ENCODE measurements at places on chromosomes 7 and 10.

DNA sequence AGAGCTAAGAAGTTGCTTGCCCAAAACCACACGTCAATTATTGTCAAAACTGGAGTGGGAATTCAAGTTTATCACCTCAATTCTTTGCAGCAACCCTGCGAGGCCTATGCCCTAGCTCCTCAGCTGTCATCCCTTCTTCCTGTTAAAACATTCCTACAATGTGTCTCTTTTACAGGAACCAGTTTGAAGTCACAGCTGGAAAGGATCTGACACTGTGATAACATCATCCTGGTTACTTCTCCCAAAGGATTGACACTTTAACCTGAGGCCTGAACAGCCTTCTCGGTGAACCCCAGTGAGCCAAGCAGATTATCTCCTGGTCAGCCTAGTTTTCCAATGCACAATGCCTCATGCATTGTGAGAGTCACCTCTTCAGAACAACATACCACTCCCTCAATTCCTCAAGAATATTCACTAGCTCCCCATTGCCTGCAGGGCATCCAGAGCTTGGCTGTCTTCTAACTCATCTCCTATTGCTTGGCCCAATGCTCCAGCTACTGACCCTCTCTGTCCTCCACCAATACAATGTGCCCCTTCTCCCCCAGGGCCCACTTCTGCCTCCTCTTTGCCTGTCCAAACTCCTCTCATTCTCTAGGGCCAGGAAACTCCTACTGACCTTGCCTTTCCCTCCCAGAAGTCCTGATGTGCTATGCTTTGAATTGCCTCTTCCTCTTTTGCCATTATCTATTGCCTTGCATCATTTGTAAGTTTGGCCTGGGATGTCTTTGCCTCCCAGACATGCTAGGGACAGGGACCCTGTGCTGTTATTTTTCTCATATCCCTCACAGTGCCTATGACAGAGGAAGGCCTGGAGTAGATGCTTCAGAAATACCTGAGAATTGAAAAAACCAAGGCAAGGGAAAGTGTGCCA is 10.4 kb upstream of the DLG5 start:
- no peak for DNase-seq

DNA sequence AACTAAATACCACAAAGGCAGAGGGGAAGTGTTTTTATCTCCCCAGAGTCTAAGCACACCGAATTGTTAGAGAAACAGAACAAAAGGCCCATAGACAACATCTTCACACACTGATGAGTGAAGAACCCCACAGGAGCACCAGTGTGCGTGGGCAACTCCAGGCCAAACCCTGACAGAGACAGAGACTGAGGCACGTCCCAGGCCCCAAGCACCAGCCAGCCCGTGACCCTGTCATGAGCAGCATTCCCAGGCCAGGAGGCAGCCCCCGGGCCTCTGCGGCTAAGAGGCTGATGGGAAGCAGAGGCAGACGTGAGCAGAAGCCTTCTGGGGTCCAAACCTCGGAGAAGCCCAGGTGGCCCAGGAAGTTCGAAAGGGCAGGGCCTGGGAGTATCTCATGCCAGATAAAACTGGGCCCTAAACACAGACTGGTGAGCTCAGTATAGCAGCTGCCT is 184.4 kb downstream of the TCERG1L start:
- no peak for DNase-seq

- DNase-seq, result peak; percentile 37
Observed at GRCh38 chr10:110610308-110610774, 33.8 kb upstream of the RBM20 start.

- no peak for DNase-seq
Observed at GRCh38 chr7:32092346-32092745, 22.1 kb upstream of the PDE1C start.

DNA sequence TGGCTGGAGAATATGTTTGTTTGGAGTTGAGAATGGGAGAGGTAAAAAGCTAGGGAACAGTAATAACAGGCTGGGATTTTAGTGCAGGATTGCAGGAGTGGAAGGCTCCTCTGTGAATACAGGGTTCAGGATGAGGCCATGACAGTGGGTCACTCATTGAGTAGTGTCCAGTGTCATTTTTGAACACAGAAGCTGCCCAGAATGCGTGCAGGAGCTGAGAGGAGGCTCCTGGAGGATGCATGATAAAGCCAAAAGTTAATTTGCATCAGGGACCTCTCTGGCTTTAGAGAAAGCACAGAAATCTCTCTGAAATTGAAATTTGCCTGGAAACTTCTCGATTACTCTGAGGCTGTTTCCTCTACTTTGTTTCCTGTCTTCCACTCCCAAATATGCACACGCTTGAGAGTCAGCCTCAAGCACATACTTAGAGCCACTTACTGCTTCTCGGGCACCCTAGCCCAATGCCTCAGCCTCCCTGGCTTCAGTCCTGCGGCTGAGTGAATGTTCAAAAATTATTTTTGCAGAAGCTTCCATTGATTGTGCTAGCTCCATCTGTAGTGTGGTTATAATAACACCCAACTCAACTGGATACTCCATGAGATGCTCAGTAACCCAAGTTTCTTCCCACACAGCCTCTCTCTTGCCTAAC is 1.8 kb upstream of the GALNT17 start:
- no peak for DNase-seq

- no peak for DNase-seq
Observed at GRCh38 chr7:131011432-131011742, 277.4 kb upstream of the KLF14 start.

DNA sequence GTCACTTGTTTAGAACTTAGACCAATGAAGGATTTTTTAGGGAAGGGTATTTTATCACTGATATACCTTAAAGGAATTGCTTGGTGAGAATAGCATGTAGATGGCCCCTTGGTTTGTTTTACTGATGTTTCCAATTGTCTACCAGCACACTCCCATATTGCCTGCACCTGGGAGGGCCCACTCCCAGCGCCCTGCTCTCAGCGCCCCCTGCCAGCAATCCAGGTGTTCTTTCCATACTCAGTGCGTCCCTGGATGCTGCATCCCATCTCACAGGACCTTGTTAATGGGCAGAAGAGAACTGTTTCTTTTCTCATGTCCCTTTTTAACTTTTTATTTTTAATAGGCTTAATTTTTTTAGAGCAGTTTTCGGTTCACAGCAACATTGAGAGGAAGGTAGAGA is 24.1 kb upstream of the SFRP5 start:
- DNase-seq, result no peak

- DNase-seq, result no peak
Observed at GRCh38 chr10:124671486-124672075, 72.6 kb downstream of the FAM53B start.

GRCh38 chr10:130455791-130456190 is 319.6 kb downstream of the GLRX3 start:
- DNase-seq, result no peak

DNA sequence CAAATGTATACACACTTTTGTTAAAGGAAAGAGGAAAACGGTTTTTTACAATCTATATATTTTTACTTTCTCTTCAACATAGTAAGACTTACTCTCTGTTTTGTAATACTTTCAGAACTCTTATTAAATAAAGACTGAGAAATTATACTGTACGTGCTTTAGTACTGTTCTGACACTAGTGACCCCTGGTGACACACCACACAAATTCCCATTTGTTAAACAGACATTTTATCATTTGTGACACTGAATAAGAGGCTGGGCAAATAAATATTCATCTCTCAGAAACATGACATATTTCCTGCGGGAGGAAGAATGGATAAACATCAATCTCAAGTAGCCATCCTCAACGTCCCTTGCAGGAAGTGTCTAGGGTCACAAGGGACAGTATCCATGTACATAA is 68.9 kb upstream of the ZNF33B start:
- no peak for DNase-seq

DNA sequence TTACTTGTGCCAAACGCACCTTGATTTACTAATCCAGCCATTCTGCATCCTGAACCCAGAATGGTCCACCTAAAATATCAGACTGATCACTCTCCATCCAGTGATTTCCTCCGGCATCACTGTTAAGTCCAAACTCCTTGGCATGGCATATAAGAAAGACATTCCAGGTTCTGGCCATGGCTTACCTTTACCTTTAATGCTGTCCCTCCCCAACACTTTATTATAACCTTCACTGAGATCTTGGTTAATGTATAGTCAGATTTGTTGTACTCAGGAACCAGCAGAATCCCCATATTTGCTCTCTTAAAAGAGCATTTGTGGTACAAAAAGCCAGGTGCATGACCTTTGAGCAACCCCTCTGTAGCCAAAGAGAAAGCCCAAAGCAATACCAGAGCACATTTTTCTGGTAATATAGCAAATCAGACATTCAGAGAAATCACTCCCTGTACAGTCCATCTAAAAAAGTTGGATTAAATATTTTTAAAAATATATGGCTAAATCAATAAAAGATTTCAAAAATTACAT is 10.2 kb downstream of the UMAD1 start:
- no peak for DNase-seq

GRCh38 chr10:8088504-8088903 is 34.0 kb downstream of the GATA3 start:
- no peak for DNase-seq

DNA sequence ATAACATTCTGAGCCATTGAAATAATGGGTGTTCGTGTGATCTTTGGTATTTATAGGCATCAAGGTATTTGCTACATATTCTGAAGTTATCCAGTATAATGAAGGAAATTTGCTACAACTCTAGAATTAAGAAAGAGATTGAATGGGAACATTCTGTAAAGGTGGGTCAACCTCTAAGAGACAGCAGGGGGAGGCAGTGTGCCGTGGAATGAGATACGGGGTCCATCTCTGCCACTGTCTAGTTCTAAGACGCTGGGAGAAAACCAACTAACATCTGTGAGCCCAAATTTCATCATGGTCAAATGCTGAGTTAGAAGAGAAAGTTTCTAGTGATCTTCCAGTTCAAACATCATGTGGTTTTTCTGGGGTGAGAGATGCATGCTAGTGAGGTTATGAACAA is 368.9 kb downstream of the SORCS1 start:
- DNase-seq, result no peak

GRCh38 chr7:113657603-113658002 is 261.2 kb downstream of the PPP1R3A start:
- DNase-seq, result no peak

- DNase-seq, result no peak
Observed at GRCh38 chr7:141641876-141642275, 60.1 kb downstream of the DENND11 start.

DNA sequence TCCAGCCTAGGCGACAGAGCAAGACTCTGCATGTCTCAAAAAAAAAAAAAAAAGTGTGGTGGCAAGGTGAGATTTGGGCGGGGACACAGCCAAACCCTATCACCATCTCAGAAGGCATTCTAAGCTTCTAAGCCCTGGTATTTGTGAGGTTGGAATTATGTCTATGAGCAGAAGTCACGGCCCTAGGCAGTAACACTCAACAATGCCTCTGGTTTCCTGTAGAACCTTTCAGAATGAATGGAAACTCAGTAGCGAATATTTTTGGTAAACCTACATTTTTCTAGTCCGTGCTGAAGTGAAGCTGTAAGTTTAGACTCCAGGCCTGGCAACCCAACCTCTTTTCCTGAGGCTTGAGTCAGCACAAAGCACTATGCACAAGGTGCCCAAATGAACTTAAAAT is 88.3 kb downstream of the FAM107B start:
- DNase-seq, result no peak

GRCh38 chr7:41436139-41436538 is 266.8 kb downstream of the INHBA start:
- DNase-seq, result no peak

- DNase-seq, result no peak
Observed at GRCh38 chr7:96823274-96823673, 113.6 kb upstream of the SEM1 start.

DNA sequence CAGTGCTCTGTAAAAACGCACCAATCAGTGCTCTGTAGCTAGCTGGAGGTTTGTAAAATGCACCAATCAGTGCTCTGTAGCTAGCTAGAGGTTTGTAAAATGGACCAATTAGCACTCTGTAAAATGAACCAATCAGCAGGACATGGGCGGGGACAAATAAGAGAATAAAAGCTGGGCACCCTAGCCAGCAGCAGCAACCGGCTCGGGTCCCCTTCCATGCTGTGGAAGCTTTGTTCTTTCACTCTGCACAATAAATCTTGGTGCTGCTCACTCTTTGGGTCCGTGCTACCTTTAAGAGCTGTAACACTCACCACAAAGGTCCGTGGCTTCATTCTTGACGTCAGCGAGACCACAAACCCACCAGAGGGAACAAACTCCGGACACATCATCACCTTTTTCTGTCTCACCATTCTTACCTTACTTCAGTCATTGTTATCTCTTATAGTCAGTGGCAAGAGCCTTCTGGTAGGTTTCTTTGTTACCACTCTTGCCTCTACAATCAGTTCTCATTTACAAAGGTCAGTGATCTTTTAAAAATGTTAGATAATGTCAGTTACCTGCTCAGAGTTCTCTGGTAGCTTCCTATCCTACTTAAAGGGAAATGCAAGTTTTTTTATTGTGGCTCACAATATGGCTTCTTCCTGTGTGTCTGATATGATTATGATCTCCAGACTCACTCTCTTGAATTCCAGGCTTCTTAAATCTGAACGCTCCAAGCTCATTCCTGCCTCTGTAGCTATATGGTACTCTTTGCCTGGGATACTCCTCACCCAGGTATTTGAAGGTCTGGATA is 4.5 kb downstream of the STAM start:
- DNase-seq, result no peak

DNA sequence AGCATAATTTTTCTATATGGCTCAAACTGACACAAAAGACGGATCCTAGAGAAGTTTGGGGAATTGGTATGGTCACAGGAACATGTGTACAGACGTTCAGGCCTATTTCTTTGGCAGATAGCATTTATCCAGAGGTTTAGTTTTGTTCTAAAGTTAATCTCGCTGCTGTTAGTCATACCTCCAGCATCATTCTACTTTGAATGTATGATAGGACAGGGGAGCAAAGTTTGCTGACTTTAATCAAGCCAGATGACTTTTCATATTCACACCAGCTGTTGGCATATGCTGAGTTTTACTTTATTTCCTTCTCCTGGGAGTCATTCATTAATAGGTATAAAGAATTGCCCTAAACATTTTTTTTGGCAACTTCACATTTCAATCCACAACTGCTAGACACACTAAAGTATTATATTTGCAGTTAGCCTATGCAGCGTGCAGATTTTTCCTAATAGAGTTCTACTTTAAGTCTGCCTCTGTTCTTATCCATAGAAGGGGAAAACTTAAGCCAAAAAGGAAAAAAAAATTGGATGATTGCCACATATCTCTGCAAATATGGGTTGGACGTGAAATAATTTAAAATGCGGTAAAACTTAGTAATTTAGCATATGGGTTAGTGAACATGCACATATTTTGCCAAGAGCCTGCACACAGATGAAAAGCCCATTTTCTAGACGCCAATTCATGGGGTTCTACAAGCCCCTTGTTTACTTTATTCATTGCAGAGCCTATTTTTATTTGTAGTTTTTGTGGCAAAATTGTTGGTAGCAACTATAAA is 213.1 kb downstream of the C7orf25 start:
- DNase-seq, result no peak

GRCh38 chr7:157830331-157830730 is 493.5 kb downstream of the DNAJB6 start:
- no peak for DNase-seq

GRCh38 chr7:117808341-117808757 is 64.9 kb downstream of the CTTNBP2 start:
- DNase-seq, result no peak
